ENCODE measurements at places on chromosomes 7 and 10. TPM values are rescaled to one million over a fixed set of nuclear protein-coding genes. Genes with fewer than 3 reads are reported as not detected.

DNA sequence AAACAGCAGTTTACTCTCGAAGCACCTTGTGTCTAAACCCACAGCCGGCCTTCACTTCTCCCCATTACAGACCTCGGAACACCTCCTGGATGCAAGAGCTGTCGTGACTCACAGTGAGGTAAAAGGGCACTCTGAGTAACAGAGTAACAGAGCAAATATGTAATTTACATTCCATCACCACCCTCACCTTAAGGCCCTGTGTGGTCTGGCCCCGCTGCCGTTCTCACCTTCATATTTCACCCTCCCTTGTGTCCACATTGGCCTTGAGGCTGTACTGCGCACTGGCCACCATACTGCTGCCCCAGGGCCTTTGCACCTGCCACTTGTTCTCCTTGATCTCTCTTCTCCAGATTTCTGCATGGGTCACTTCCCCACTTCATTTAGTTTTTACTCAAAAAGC is 12.6 kb downstream of the FFAR4 start:
- DNase-seq: no peak

DNA sequence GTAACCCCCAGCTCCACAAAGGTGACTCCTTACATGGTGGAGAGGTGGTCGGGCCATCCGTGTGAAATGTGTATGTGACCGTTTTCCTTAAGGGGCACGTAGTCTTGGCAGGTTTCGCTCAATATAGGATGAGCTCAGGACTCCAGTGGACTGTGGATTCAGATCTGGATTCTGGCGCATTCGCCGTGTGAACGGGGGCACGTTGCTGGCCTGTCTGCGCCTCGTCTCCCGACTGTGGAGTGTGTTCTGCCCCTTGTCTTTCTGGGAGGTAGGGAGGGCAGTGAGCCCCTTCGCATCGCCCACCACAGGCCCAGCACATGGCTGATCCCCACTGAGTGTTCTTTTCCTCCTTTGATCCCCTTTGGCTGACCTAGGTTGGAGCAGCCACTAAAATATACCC is 165.1 kb downstream of the EGFR start:
- no peak for DNase-seq

DNA sequence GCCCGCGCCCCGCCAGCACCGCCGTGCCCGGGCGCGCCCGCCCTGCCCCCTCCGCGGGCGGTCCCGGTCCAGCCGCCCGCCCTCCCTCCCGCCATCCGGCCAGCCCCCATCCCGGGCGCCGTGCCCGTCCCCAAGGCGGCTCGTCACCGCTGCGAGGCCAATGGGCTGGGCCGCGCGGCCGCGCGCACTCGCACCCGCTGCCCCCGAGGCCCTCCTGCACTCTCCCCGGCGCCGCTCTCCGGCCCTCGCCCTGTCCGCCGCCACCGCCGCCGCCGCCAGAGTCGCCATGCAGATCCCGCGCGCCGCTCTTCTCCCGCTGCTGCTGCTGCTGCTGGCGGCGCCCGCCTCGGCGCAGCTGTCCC is at the start of gene HTRA1:
TSS of gene HTRA1 (plus strand) at position 187 of the 362 bp plus-strand sequence. CDS start at position 287, 100 bp downstream.
- peak; percentile 51 for DNase-seq

DNA sequence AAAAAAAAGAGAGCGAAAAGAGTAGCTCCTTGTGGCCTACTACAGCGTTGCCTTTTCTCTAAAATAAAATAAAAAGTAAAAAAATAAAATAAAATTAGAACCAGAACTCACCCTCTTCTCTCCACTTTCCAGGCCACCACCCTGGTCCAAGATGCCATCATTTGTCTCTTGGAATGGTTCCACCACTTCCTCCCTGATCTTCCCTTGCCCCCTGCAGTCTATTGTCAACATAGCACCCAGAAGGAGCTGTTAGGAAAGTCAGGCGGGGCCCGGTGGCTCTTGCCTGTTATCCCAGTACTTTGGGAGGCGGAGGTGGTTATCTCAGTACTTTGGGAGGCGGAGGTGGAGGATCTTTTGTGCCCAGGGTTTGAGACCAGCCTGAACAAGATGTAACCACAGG is 7.6 kb upstream of the GRID2IP start:
- DNase-seq: peak; percentile 35

- no peak for DNase-seq
Measured at GRCh38 chr10:12107781-12108180, 21.7 kb upstream of the SEC61A2 start.

Gene SEM1
- 45.8 TPM for total RNA-seq

Gene ACSM6
- not detected for total RNA-seq

Gene PRPS1L1
- not detected for total RNA-seq

All from left colon (tissue), 2 donors.